ENCODE measurements at places on chromosomes 11 and 22.
A peak's percentile ranks its signal among the peaks of the same experiment; 100 is the strongest.

DNA sequence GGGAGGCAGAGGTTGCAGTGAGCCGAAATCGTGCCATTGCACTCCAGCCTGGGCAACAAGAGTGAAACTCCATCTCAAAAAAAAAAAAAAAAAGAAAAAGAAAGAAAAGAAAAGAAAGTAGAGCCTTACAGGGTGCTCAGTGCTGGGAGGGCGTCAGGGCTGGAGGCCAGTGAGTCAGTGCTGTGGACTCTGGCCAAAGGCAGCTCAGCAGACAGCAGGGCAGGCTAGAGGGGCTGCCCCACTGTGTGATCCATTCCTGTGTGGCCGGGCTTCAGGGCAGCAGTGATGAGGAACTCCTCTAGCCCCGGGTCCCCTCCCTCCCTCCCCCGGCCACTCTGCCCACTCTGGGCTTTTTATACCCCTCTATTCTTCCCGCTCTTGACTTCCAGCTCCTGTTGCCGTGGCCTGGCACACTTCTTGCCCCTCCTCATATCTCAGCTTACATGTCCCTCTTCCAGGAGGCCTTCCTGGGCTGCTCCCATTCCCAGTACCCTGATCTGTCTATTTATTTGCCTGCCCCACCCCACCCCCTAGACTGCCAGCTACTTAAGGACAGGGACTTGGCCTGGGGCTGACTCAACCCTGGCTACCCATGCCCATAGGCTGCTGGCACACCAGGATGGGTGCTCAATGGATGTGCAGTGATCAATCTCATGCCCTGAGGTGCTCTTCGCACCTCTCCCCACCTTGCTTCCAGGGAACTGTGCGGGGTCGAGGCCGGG lies 10.1 kb downstream of the SYT12 start:
- no peak for DNase-seq
- no peak overlapping the region for H3K4me3 ChIP-seq
- H3K4me1 ChIP-seq: no peaks in the 10 kb centered on the region
- peaks cover 7% of the 10 kb centered on the region for H3K36me3 ChIP-seq
- H3K27ac ChIP-seq: no peak overlapping the region
- peaks cover 6% of the 10 kb centered on the region for H3K27me3 ChIP-seq

GRCh38 chr11:28242596-28242995 lies 134.4 kb downstream of the METTL15 start:
- H3K36me3 ChIP-seq: peaks cover 3% of the 10 kb centered on the region
- peaks cover 2% of the 10 kb centered on the region for H3K4me1 ChIP-seq
- no peak for DNase-seq
- H3K27ac ChIP-seq: no peak overlapping the region

- H3K4me3 ChIP-seq: no peak overlapping the region
- peaks cover 8% of the 10 kb centered on the region for H3K4me1 ChIP-seq
- peaks cover 3% of the 10 kb centered on the region for H3K36me3 ChIP-seq
- DNase-seq: no peak
- no peaks in the 10 kb centered on the region for H3K27me3 ChIP-seq
Observed at GRCh38 chr22:40479887-40480538, 109.6 kb downstream of the SGSM3 start.

DNA sequence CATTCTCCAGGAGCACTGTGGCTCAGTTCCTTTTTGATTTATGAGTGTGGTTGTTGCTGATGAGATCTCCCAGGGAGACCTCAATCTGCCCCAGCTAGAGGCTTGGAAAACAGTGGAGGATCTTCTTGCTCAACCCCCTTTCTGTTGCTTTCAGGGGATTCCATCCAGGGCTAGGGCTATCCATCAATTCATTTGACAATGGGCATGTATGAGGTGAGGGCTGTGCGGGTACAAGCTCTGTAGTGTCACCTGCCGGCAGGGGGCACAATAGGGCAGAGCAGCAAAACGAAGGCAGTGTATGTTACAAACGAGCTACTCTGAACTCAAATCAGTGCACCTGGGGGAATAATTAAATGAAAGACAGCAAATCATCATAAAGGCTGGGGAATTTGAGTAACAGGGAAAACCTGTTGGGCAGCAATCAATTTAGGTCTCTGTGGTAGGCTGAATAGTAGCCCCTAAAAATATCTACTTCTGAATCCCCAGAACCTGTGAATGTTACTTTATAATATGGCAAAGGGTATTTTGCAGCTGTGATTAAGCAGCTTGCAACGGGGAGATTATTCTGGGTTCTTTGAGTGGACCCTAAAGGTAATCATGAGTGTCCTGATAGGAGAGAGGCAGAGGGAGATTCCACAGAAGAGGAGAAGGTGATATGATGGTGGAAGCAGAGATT lies 170.3 kb upstream of the ZBED5 start:
- no peak overlapping the region for H3K4me3 ChIP-seq
- H3K36me3 ChIP-seq: no peaks in the 10 kb centered on the region
- H3K27me3 ChIP-seq: peaks cover 11% of the 10 kb centered on the region
- no peaks in the 10 kb centered on the region for H3K4me1 ChIP-seq
- peak; percentile 75 for DNase-seq
- H3K27ac ChIP-seq: no peak overlapping the region

DNA sequence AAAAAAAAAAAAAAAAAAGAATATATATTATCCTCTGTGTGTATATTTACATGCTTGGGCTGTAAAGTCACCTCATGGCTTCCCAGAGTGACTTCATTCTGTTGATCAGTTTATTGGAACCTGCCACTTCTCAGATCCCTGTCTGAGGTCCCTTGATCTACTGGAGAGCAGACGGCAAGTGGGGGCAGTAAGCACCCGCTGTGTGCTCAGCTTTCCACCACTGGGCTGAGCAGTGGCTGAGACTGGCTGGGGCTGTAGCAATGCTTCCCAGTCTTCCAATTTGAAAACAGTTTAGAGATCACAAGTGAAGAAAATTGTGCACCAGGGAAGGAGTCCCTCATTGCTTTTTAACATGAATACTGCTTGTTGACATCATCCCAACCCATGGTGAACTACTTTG lies 6.9 kb upstream of the RBM4B start:
- no peak overlapping the region for H3K27ac ChIP-seq
- DNase-seq: no peak
- H3K4me1 ChIP-seq: no peaks in the 10 kb centered on the region
- H3K4me3 ChIP-seq: no peak overlapping the region
- peaks cover 3% of the 10 kb centered on the region for H3K36me3 ChIP-seq

GRCh38 chr11:9047964-9048523 lies 43.4 kb downstream of the SCUBE2 start:
- no peaks in the 10 kb centered on the region for H3K27me3 ChIP-seq
- DNase-seq: no peak
- H3K27ac ChIP-seq: no peak overlapping the region
- H3K36me3 ChIP-seq: no peaks in the 10 kb centered on the region

GRCh38 chr11:87604350-87604749 lies 566.6 kb downstream of the TMEM135 start:
- no peaks in the 10 kb centered on the region for H3K27me3 ChIP-seq
- H3K4me1 ChIP-seq: no peaks in the 10 kb centered on the region
- H3K36me3 ChIP-seq: no peaks in the 10 kb centered on the region
- no peak for DNase-seq

DNA sequence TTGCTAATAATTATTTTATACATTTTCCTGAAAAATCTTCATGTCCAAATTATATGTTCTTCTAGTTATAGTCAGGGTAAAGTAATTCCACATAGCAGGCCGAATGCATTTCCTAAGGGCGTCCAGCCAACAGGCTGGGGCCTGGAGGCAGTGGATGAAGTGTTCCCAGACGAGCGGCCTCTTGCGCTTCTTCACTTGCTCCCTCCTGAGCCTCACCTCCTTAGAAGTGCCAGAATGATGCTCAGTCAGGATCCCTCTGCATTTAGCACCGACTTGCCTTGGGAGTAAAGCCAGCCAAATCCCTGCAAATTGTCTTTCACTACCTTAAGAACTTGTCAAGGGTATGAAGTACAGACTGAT lies 1.5 kb downstream of the OLFML1 start:
- H3K4me1 ChIP-seq: no peaks in the 10 kb centered on the region
- DNase-seq: no peak
- no peak overlapping the region for H3K4me3 ChIP-seq
- no peak overlapping the region for H3K27ac ChIP-seq

- no peaks in the 10 kb centered on the region for H3K4me1 ChIP-seq
- H3K27ac ChIP-seq: no peak overlapping the region
- peaks cover 3% of the 10 kb centered on the region for H3K36me3 ChIP-seq
- no peaks in the 10 kb centered on the region for H3K27me3 ChIP-seq
Observed at GRCh38 chr11:132852361-132852760, 679.9 kb downstream of the OPCML start.

GRCh38 chr11:22476589-22476988 lies 138.4 kb downstream of the SLC17A6 start:
- H3K36me3 ChIP-seq: no peaks in the 10 kb centered on the region
- no peak for DNase-seq
- H3K4me1 ChIP-seq: no peaks in the 10 kb centered on the region
- H3K4me3 ChIP-seq: no peak overlapping the region

- no peak for DNase-seq
- H3K27me3 ChIP-seq: no peaks in the 10 kb centered on the region
- no peaks in the 10 kb centered on the region for H3K4me1 ChIP-seq
- no peaks in the 10 kb centered on the region for H3K36me3 ChIP-seq
Observed at GRCh38 chr11:132405728-132406127, 1035.3 kb downstream of the NTM start.

GRCh38 chr22:20094197-20094807 lies 14.3 kb downstream of the DGCR8 start:
- H3K36me3 ChIP-seq: peaks cover 76% of the 10 kb centered on the region
- peak; percentile 21 for DNase-seq
- H3K4me1 ChIP-seq: peaks cover 48% of the 10 kb centered on the region
- no peaks in the 10 kb centered on the region for H3K27me3 ChIP-seq
- H3K4me3 ChIP-seq: peak overlapping the region; percentile 81

DNA sequence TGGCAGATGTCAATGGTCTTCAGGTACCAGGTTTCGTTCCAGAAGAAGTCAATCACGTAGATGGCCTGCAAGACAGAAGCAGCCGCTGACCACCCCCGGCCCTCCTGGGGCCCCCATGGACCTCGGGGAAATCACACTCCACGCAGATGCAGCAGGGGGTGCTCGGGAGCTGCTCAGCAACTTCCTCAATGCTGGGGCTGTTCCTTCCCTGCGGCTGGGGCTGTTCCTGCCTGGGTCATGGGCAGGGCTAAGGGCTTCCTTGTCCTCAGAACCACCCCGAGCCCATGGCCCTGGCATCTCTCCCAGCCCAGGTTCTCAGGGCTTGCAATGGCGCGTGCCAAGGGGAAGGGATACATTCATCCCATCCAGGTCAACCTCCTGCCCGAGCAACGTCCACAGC lies 10.3 kb downstream of the DHCR7 start:
- H3K27me3 ChIP-seq: no peaks in the 10 kb centered on the region
- H3K4me1 ChIP-seq: no peaks in the 10 kb centered on the region
- H3K4me3 ChIP-seq: no peak overlapping the region
- H3K36me3 ChIP-seq: peaks cover 10% of the 10 kb centered on the region
- H3K27ac ChIP-seq: no peak overlapping the region
- no peak for DNase-seq

DNA sequence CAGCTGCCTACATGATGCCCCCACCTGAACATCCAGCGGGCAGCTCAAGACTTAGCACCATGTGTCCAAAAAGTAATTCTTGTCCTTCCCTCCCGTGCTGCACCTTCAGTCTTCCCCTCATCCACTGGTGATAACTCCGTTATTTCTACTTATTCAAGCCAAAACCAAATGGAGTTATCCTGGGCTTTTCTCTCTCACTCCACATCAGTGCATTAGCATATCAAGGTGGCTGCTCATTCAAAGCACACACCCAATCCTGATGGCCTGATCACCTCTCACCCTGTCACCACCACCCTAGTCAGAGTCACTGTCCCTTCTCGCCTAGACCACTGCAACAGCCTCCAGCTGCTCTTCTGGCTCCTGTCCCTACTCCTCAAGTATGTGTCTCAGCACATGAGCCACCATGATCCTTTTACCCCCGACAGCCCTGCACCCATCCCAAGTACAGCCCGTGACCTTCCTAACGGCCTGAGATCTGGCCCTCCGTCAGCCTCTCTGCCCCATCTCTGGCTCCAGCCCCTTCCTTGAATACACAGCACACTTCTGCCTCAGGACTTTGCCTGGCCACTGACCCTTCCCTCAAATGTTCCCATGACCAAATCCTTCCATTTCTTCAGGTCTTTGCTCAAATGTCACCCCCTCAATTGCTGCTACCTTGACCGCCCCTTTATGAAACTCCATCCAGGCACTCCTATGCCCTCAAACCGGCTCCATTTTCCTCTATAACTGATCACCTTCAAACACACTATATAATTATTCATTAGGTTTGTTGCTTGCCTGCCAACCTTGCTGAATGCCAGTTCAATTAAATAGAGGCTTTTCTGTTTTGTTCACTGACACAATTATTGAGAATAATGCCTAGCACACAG lies 19.7 kb upstream of the SLC25A1 start:
- H3K27ac ChIP-seq: no peak overlapping the region
- no peak for DNase-seq
- no peak overlapping the region for H3K4me3 ChIP-seq
- H3K4me1 ChIP-seq: peaks cover 17% of the 10 kb centered on the region
- H3K36me3 ChIP-seq: peaks cover 6% of the 10 kb centered on the region

GRCh38 chr11:71342951-71343827 lies 90.8 kb upstream of the SHANK2 start:
- H3K27me3 ChIP-seq: peaks cover 44% of the 10 kb centered on the region
- H3K27ac ChIP-seq: no peak overlapping the region
- H3K4me1 ChIP-seq: no peaks in the 10 kb centered on the region
- no peaks in the 10 kb centered on the region for H3K36me3 ChIP-seq
- no peak overlapping the region for H3K4me3 ChIP-seq

DNA sequence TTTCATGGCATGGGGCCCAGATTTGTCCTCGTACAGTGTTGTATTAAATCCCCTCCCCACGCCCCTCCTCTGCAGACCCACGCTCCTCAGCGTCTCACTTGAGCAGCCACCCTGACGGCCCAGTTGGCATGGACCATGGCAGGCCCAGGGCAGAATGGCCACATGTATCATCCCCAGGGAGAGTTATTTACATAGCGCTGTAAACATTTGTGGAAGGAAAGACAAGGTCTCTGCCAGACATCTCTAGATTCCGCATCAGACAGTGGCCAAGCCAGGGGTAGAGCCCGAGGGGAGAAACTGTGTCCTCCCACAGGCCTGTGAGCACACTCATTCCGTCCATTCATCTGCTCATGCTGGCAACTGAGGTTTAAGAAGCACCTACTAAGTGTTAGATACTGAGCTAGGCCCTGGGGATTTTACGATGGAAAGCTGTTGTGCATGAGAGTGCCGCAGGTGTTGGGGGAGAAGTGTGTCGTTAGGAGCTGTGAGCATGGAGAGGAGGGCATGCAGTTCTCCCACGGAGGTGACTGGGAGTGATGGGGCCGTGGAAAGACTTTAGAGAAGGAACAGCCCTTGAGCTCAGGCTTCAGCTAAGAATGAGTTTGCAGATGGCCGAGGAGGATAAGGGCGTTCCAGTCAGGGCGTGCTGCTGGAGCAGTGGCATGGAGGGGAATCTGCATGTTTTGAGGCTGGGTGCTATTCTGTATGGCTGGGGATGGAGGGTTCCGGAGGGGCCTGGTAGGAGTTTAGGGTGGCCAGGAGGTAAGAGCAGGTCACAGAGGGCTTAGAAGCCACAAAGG lies 94.9 kb downstream of the GRIK4 start:
- peaks cover 57% of the 10 kb centered on the region for H3K27me3 ChIP-seq
- H3K4me3 ChIP-seq: no peak overlapping the region
- no peaks in the 10 kb centered on the region for H3K4me1 ChIP-seq
- H3K27ac ChIP-seq: no peak overlapping the region

All from effector memory CD8-positive, alpha-beta T cell (primary cell).